ENCODE measurements at places on chromosomes 5 and 9.

GRCh38 chr5:88952344-88952743, 69.4 kb upstream of the MEF2C start:
- no peak overlapping the region for H3K4me3 ChIP-seq
- DNase-seq = no peak
- no peaks in the 10 kb centered on the region for H3K36me3 ChIP-seq
- H3K4me1 ChIP-seq = no peaks in the 10 kb centered on the region
- no peak overlapping the region for H3K27ac ChIP-seq

DNA sequence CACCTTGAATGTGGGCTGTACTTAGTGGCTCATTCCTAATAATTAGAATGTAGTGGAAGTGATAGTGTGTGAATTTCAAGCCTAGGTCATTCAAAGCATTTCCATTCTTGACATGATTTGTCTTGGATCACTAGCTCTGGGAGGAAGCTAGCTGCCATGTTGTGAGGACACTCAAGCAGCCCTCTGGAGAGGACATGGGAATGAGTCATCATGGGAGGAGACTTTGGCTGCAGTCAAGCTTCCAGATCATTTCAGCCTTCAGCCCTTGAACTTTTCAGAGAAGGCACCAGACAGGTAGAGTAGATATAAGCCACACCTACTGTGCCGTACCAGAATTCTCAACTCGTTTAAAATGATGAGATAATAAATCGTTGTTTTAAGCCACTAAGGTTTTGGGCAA, 506.9 kb downstream of the ZNF608 start:
- H3K27me3 ChIP-seq = no peaks in the 10 kb centered on the region
- H3K36me3 ChIP-seq = no peaks in the 10 kb centered on the region
- DNase-seq = no peak
- no peak overlapping the region for H3K4me3 ChIP-seq
- H3K27ac ChIP-seq = no peak overlapping the region

GRCh38 chr5:97452646-97453045, 269.6 kb upstream of the RIOK2 start:
- no peaks in the 10 kb centered on the region for H3K4me1 ChIP-seq
- H3K36me3 ChIP-seq = no peaks in the 10 kb centered on the region
- DNase-seq = no peak
- H3K4me3 ChIP-seq = no peak overlapping the region

GRCh38 chr9:130782886-130783530, 52.0 kb upstream of the ABL1 start:
- H3K4me1 ChIP-seq = no peaks in the 10 kb centered on the region
- no peaks in the 10 kb centered on the region for H3K27me3 ChIP-seq
- no peak overlapping the region for H3K27ac ChIP-seq
- H3K36me3 ChIP-seq = no peaks in the 10 kb centered on the region

GRCh38 chr9:127448112-127448805, 2.9 kb downstream of the RPL12 start:
- no peak for DNase-seq
- H3K36me3 ChIP-seq = peaks cover 76% of the 10 kb centered on the region
- H3K4me1 ChIP-seq = peaks cover 48% of the 10 kb centered on the region

DNA sequence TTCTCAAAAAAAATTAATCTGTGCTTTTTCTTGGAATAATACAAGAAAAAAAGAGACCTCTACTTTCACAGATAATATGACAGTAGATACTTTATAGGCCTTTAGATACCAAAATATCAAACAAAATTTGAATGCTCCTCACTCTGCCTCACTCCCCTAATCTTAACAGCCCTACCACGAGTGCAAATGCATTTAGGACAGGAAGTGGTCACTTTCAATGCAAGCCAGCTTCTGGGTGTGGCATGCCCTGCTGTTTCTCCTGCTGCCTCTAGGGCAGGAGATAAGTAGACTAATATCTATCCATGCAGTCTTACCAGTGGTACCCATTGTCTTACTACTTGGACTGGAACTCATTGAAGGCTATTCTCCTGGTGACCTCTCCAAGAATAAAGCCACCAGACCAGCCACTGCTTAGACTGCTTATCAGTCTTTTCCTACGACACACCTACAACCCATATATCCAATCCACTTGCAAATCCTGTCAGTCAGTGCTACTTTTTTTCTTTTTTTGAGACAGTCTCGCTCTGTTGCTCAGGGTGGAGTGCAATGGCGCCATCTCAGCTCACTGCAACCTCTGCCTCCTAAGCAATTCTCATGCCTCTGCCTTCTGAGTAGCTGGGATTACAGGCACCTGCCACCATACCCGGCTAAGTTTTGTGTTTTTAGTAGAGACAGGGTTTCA, 23.0 kb downstream of the FRRS1L start:
- H3K36me3 ChIP-seq = no peaks in the 10 kb centered on the region
- peaks cover 18% of the 10 kb centered on the region for H3K27me3 ChIP-seq
- H3K27ac ChIP-seq = no peak overlapping the region

GRCh38 chr9:107929443-107929842, 439.9 kb upstream of the KLF4 start:
- H3K4me3 ChIP-seq = no peak overlapping the region
- no peaks in the 10 kb centered on the region for H3K36me3 ChIP-seq
- H3K27ac ChIP-seq = no peak overlapping the region
- H3K27me3 ChIP-seq = no peaks in the 10 kb centered on the region
- H3K4me1 ChIP-seq = no peaks in the 10 kb centered on the region

DNA sequence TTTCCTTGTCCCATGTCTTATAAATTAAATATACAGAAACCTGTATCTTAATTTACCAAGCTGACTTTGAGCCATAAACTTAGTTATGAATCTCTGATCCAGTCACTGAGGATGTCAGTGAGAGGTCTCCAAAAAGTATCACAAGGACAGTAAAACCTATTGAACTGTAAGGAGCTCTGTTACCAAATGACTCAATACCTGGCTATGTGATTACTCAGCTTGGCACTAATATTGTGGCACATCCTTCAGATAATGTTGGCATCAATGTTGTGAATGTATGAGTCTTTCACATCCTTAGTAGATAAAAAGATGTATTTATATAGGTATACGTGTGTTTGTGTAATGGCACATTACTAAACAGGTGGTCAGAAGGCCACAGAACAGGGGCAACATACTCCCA, 18.0 kb upstream of the CAPSL start:
- no peak for DNase-seq
- no peaks in the 10 kb centered on the region for H3K36me3 ChIP-seq
- H3K27ac ChIP-seq = no peak overlapping the region
- H3K4me1 ChIP-seq = peaks cover 5% of the 10 kb centered on the region

- peaks cover 3% of the 10 kb centered on the region for H3K4me1 ChIP-seq
- no peak for DNase-seq
- H3K27ac ChIP-seq = no peak overlapping the region
Observed at GRCh38 chr5:59767681-59768151, 125.8 kb downstream of the PDE4D start.

GRCh38 chr5:117954331-117954730, 1034.0 kb downstream of the DTWD2 start:
- no peak for DNase-seq
- no peaks in the 10 kb centered on the region for H3K36me3 ChIP-seq

GRCh38 chr5:119338326-119338946, 17.4 kb upstream of the TNFAIP8 start:
- peaks cover 70% of the 10 kb centered on the region for H3K36me3 ChIP-seq
- no peaks in the 10 kb centered on the region for H3K27me3 ChIP-seq
- peaks cover 79% of the 10 kb centered on the region for H3K4me1 ChIP-seq
- H3K27ac ChIP-seq = peak overlapping the region; percentile 92
- H3K4me3 ChIP-seq = peak overlapping the region; percentile 82

GRCh38 chr9:109799792-109800191, 19.8 kb downstream of the PALM2AKAP2 start:
- no peak for DNase-seq
- H3K27me3 ChIP-seq = peaks cover 18% of the 10 kb centered on the region
- H3K36me3 ChIP-seq = no peaks in the 10 kb centered on the region
- H3K27ac ChIP-seq = no peak overlapping the region
- no peak overlapping the region for H3K4me3 ChIP-seq

DNA sequence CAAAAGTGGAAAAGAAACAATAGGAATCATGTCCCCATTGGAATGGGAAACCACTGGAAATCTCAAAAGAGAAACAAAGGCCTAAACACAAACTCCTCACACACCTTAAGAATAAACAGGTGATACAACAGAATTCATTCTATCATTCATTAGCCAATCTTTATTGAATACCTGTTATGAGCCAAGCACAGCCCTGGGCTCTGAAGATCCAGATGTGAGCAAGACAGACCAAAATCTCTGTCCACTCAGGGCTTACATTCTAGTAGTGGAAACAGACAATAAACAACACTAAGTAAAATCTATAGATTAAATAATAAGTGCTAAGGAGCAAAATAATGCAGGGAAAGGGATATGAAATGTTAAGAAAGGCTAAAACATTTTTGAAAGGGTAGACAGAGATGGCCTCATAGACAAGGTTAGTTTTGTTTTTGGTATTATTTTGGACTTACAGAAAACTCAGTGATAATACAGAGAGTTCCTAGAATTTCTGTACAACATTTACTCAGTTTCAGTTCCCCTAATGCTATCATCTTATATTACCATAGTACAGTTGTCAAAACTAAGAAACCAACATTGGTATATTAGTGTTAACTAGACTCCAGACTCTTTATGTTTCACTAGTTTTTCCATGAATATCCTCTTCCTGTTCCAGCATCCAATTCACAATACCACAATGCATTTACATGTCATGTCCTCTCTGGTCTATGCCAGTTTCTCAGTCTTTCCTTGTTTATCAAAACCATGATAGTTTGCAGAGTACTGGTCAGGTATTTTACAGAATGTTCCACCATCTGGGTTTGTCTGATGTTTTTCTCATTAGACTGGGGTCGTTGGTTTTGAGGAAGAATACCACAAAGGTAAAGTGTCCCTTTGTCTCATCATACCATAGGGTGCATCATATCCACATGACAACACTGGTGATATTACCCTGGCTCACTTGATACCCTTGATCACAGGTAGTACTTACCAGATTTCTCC, 103.7 kb downstream of the SIL1 start:
- peaks cover 6% of the 10 kb centered on the region for H3K4me1 ChIP-seq
- no peak for DNase-seq
- H3K4me3 ChIP-seq = no peak overlapping the region
- no peak overlapping the region for H3K27ac ChIP-seq
- H3K27me3 ChIP-seq = no peaks in the 10 kb centered on the region
- no peaks in the 10 kb centered on the region for H3K36me3 ChIP-seq

DNA sequence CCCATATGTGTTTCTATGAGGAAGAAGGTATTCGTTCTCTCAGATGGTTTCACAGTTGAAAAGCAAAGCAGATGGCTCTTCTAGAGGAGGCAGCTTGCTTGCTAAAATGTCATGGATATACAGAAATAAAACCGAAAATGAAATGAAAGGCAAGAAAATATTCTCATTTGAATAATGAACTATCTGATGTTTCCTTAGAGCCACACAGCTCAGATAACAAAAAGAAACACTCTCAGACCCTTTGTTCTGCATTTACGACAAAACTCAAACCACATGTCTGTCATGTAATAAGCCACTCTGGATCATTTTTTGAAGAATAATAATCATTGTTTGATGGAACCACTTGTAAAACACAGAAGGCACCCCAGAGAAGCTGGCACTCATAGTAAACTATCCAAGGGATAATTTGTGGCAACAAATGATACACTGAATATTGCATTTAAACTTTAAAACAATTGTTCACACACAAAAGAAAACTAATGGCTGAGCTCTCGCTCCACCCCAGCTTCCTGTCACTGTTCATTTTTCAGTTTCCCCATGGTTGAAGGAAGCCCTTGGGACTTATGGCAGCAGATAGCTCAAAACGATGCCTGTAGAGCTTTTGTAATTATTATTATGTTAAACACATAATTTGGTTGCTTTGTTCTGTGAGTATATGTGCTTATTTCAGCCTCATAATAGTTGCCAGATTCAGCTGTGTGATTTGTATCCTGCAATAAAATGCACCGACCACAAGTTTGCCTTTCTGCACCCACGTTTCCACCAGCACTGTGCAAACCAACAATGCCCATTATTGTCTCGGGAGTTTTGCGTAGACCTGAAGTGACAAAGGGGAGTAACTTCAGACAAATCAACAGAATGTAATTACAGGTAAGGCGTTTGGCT, 256.0 kb downstream of the TMEM167A start:
- H3K27ac ChIP-seq = peak overlapping the region; percentile 78
- H3K4me3 ChIP-seq = no peak overlapping the region
- DNase-seq = no peak
- H3K4me1 ChIP-seq = peaks cover 16% of the 10 kb centered on the region
- H3K36me3 ChIP-seq = no peaks in the 10 kb centered on the region
- no peaks in the 10 kb centered on the region for H3K27me3 ChIP-seq
